PC-9 (cell line): ENCODE measurements at places on chromosomes 4 and X.

DNA sequence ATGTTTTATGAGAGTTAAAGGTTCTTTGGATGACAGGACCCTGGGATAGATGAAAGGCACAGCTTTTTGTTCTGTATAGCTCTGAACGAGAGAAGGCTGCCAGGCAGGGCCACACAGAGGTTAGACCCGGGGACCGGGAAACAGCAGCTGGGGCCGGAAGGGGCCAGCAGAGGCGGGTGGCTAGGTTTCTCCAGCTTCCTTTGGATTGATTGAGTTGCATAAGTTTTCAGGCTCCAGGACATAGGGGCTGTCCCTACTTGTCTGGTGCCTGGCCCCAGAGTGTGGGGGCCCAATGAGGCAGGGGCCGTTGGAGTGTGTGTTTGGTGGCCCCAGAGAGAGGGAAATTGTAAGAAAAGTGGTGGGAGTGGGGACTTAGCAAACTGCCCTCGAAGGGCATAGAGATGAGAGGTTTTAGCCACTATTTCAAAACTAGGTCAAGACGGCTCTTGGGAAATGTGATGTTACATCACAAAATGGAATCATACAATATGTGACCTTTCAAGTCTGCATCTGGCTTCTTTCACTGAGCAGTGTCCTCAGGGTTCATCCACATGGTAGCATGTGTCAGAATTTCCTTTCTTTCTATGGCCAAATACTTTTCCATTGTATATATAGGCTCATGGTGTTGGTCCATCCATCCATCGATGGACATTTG lies 3.7 kb downstream of the ZFP92 start:
- no peaks in the 10 kb centered on the region for H3K4me1 ChIP-seq
- H3K27ac ChIP-seq, result no peak overlapping the region
- no peaks in the 10 kb centered on the region for H3K36me3 ChIP-seq
- H3K27me3 ChIP-seq, result peaks cover 90% of the 10 kb centered on the region
- DNase-seq, result no peak
- H3K4me3 ChIP-seq, result no peak overlapping the region

- DNase-seq, result no peak
- H3K27ac ChIP-seq, result no peak overlapping the region
- H3K4me3 ChIP-seq, result peak overlapping the region; percentile 65
- peaks cover 5% of the 10 kb centered on the region; the same call in 1 of the 2 replicates for H3K4me1 ChIP-seq
- H3K36me3 ChIP-seq, result no peaks in the 10 kb centered on the region
- no peaks in the 10 kb centered on the region for H3K27me3 ChIP-seq
Measured at GRCh38 chrX:152942077-152942442, 44.2 kb downstream of the ZNF185 start.

GRCh38 chr4:1239141-1239949 lies 9.6 kb downstream of the CTBP1 start:
- no peaks in the 10 kb centered on the region for H3K36me3 ChIP-seq
- no peaks in the 10 kb centered on the region for H3K27me3 ChIP-seq
- no peak overlapping the region for H3K4me3 ChIP-seq

GRCh38 chr4:102285831-102286230 lies 59.5 kb downstream of the SLC39A8 start:
- H3K4me1 ChIP-seq, result no peaks in the 10 kb centered on the region
- no peaks in the 10 kb centered on the region for H3K36me3 ChIP-seq
- no peak overlapping the region for H3K4me3 ChIP-seq
- no peak for DNase-seq

DNA sequence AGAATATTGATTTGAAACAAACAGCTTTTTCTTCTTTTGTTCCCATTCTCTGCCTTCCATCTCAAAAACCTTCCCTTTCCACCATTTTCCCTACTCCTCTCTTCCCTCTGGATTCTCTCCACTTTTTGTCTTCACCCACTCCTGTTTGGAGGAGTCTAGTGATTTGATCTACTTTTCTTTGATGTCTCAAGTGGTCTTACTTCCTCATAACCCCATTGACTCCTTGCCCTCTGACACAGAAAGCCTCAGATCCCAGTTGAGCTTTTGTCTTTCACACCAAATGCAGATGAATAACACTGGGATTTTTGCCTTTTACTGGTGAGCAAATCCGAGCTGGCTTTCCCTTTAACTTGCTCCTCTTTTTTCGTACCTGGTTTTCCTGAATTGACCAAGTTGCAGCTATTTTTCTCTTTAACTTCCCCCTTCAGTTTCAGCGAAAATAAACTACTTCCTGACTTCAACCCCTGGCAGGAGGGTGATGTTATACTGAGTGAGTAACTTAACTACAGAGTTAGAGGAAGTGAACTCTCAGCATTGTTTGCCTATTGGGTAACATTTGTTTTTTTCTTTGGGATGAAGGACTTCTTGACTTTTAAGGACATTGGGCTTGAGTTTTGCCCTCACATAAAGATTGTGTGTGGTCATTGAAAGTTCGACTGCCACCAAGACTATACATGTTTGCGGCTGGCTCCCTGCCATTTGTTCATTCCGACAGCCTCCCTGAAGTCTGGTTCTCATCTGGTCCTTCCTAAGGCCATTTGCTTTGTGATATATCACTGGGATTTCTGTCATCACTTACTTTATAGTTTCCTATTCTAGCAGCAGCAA lies 392.8 kb upstream of the NR3C2 start:
- 0 out of 2 replicates have a peak, but pooled peaks cover 4% of the 10 kb centered on the region for H3K4me1 ChIP-seq
- H3K27ac ChIP-seq, result peak overlapping the region; percentile 65
- H3K27me3 ChIP-seq, result no peaks in the 10 kb centered on the region
- no peaks in the 10 kb centered on the region for H3K36me3 ChIP-seq
- H3K4me3 ChIP-seq, result no peak overlapping the region
- DNase-seq, result no peak

- no peak overlapping the region for H3K27ac ChIP-seq
- H3K4me1 ChIP-seq, result no peaks in the 10 kb centered on the region
- no peaks in the 10 kb centered on the region for H3K27me3 ChIP-seq
- no peak for DNase-seq
- H3K4me3 ChIP-seq, result no peak overlapping the region
Measured at GRCh38 chrX:1400049-1400448, 8.1 kb upstream of the SLC25A6 start.

GRCh38 chr4:178958725-178959440 lies 1516.6 kb upstream of the AGA start:
- no peaks in the 10 kb centered on the region for H3K4me1 ChIP-seq
- DNase-seq, result no peak

DNA sequence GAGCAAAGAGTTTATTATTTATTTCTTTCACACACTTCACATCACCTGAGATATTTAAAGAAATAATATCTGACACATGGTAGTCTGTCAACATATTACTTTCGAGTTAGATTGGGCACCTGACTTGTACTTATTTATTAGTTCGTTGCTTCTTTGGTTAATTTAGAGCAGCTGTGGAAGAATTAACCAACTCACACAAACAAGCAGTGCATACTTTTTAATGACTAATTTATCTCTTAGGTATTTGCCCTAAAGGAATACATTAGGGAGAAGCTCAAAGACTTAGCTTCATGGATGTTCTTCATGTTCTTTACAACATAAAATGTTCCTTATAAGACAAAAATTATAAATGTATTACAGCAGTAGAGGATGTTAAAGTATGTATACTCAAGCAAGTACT lies 242.9 kb downstream of the ARHGAP24 start:
- H3K27me3 ChIP-seq, result no peaks in the 10 kb centered on the region
- H3K27ac ChIP-seq, result no peak overlapping the region
- no peak for DNase-seq
- H3K4me3 ChIP-seq, result no peak overlapping the region
- H3K4me1 ChIP-seq, result no peaks in the 10 kb centered on the region

DNA sequence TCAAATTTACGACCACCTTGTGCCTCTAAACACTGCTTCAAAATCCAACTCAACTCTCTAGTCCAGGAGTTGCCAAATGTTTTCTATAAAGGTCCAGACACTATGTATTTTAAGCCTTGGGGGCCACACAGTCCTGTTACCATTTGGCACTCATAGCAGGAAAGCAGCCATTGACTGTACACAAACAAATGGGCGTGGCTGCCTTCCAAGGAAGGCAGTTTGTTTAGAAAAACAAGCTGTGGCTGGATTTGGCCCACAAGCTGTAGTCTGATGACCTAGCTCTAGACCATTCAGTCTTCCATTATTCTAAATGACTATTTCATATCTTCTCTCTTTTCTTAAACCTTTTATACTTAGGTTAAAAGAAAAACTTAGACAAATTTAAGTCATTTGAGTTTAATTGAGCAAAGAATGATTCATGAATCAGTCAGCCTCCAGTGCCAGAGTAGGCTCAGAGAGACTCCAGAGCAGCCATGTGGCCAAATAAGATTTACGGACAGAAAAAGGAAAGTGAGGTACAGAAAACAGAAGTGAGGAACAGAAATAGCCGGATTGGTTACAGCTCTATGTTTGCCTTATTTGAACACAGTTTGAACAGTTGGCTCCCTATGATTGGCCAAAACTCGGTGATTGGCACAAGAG lies 825.8 kb upstream of the LCORL start:
- DNase-seq, result no peak
- no peaks in the 10 kb centered on the region for H3K27me3 ChIP-seq
- no peak overlapping the region for H3K4me3 ChIP-seq
- H3K36me3 ChIP-seq, result no peaks in the 10 kb centered on the region
